ENCODE measurements at places on chromosomes 2 and 18.

GRCh38 chr2:105398336-105399206 lies at the start of gene FHL2:
Gene FHL2 (minus strand): TSS chr2:105399051. CDS start chr2:105386516, 12,535 bp downstream.
- peak; percentile 51 for DNase-seq

- DNase-seq, result no peak
Measured at GRCh38 chr18:48832938-48833700, 117.6 kb downstream of the SMAD7 start.

GRCh38 chr2:140990416-140990815 lies 1140.4 kb downstream of the LRP1B start:
- no peak for DNase-seq

- no peak for DNase-seq
Measured at GRCh38 chr2:239688122-239688681, 287.4 kb upstream of the HDAC4 start.

DNA sequence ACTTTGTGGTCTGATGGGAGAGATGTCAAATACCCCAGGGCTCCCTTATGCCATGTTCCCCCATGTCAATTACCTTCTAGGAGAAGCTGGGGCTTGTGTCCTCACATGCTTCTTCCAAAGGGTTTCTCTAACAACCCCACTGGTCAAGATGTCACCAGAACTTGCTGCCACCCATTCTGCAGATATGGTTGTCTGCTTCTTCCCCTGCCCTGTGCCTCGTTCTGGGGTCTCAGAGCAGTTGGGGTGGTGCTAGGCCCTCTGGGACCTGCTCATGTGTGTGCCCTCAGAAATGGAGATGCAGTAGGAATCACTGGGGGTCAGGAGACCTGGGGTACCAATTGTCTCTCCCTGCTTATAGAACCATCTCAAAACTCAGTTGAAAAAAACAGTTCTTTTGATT lies 268.6 kb downstream of the MYCN start:
- DNase-seq, result no peak

GRCh38 chr2:129794540-129794939 lies 184.9 kb upstream of the RAB6C start:
- no peak for DNase-seq

DNA sequence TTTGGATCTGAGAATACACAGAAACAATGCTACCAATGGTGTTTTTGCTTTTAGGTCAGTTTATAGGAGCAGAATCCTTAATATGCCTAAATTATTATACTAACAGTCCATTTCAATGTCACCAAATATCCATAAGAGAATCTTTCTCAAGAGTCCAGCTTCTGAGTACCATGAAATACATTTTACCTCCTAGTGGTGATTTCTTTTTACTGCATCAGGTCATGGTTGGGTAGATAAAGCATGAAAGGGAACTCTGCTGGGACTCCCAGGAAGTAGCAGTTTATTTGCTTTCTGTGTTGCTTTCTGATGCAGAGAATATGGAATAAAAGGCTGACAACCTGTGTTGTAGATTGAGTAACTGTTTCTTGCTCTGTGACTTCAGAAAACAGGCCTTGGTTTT lies 115.6 kb downstream of the PPP1R1C start:
- DNase-seq, result no peak

DNA sequence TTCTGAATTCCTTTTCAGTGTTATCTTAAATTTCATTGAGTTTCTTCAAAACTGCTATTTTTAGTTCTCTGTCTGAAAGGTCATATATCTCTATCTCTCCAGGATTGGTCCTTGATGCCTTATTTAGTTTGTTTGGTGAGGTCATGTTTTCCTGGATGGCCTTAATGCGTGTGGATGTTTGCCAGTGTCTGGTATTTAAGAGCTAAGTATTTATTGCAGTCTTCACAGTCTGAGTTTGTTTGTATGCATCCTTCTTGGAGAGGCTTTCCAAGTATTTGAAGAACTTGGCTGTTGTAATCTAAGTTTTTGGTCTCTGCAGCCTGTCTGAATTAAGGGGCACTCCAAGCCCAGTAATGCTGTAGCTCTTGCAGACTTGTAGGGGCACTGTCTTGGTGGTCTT lies 249.3 kb downstream of the ZNF385B start:
- DNase-seq, result no peak

GRCh38 chr2:100248971-100249370 lies 73.3 kb downstream of the LONRF2 start:
- DNase-seq, result no peak

DNA sequence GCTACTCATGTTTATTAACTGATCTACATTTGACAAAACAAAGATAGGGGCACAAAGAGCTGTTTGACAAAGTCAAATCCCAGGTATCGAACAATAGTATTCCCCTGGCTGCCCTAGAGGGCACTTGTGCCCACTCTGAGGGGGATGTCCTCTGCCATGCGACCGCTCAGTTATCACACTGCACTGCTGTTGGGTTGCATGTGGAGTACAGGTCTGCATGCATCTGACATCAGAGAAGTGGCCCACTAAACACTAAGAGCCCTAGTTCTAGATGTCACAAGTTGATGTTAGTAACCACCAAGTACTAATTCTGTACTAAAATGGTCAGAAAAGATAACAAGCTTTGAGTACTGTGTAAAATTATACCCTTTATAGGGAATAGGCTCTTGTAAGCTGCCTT lies 20.1 kb upstream of the FLACC1 start:
- DNase-seq, result no peak

GRCh38 chr18:65081786-65082185 lies 669.0 kb upstream of the CDH7 start:
- no peak for DNase-seq

DNA sequence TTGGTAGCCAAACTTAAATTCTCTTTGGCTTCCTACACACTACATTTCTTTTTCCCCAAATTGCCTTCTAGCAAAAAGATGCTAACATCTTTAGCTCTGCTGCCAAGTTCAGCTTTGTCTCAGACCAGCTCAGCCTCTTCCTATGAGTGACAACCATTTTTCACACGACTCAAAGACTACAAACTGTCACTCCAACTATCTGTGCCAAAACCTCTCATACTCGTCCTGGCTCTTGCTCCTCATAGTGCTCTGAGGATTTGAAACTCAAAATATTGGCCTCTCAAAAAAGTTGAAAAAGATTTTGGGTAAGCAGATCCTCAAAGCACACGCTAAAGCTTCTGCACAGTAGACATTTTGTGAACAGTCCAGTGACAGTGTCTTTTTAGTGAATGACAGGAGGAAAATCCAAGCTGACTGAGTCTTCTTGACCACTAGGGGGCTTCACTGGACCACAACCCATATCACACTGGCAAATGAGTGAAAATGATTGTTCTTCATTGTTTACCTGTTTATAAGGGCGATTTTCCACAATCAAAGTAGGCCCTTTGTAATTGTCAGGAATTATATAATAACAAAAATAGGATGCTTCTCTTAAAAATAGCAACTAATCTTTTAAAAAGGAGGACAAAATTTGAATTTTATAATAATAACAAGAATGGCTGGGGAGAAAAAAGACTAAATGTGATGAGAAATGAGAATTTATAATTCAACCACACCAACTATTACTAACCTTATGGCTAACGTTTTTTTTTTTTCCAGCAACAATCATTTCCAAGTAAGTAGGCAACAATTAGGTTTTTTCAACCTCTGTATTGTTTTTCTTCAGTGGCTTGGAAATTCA lies 85.5 kb upstream of the PGAP1 start:
- DNase-seq, result peak; percentile 27

DNA sequence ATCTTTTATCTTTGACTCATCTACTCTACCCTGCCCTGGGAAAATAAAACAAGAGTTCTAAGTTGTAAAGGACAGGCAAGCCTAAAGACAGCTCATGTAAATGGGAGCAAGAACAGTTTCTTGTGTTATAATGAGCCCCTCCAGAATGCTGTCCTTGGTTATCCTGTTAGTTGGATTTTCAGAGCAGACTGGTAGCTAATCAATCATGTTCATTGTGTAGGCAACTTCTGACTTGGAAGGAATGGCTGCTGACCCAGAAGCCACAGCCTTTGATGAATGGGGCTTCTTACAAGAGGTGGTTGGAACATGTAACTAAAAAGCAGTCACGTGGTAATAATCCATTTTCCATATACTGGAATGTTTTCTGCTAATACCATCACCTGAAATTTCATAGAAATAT lies 254.2 kb downstream of the AGPS start:
- no peak for DNase-seq

GRCh38 chr2:70854411-70854810 lies 18.8 kb upstream of the CD207 start:
- DNase-seq, result no peak

GRCh38 chr2:54638774-54639187 lies 84.7 kb upstream of the EML6 start:
- no peak for DNase-seq

DNA sequence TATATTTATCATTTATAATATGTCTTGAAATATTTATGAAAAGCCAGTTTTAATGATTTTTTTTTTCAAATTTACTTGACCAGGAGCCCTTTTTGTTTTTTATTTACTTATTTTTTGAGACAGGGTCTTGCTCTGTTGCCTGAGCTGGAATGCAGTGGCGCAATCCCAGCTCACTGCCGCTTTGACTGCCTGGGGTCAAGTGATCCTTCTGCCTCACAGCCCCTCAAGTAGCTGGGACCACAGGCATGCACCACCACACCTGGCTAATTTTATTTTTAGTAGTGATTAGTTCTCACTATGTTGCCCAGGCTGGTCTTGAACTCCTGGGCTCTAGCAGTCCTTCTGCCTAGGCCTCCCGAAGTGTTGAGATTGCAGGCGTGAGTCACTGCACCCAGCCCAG lies 5.7 kb downstream of the EPB41L5 start:
- no peak for DNase-seq

DNA sequence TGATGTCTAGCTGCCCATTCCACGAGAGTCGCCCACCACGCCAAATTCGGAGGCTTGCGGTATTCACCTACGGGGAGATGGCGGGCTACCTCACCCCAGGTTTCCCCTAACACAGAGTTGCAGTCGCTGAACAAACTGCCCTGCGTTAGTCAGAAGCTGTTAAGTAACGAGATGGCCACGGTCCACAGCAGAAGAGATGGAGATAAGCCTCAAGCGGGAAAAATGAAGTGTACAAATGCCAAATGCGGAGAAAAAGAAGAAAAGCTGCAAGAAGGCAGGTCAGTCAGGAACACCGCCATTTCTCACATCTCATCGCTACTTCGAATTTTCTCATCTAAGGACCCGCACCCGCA lies 425 bp downstream of the ASB3 start:
- DNase-seq, result peak; percentile 32

- no peak for DNase-seq
Measured at GRCh38 chr2:101119431-101119830, 31.8 kb downstream of the TBC1D8 start.

- no peak for DNase-seq
Measured at GRCh38 chr18:40197711-40198110, 1757.3 kb upstream of the PIK3C3 start.

DNA sequence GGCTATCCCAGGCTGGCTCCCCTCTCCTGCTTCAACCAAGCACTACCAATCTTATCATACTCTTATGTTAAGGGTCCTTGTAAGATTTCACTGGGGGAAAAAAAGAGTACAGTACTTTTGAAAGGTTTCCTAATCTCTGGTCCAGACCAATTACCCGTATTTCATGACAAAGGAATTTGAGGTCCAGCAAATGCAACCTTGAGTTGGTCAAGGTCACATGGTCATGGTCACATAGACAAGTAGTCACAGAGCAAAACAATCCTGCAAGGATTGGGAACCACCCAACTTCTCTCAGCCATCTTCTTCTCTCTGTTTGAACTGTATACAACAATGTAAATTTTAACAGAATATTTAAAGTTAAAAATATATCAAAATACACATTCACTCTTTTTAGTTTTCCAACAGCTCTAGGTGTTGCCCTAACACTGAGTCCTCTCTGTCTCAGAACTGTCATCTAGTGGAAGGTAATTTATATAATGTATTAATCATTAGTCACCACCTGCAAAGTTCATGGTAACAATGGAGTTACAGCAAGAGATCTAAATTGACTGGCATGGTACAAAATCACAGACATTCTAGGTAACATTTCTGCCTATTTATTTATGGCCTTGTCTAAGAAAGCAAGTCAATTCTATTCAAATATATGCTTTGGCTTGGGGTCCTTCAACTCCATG lies 21.5 kb downstream of the DTNB start:
- no peak for DNase-seq

DNA sequence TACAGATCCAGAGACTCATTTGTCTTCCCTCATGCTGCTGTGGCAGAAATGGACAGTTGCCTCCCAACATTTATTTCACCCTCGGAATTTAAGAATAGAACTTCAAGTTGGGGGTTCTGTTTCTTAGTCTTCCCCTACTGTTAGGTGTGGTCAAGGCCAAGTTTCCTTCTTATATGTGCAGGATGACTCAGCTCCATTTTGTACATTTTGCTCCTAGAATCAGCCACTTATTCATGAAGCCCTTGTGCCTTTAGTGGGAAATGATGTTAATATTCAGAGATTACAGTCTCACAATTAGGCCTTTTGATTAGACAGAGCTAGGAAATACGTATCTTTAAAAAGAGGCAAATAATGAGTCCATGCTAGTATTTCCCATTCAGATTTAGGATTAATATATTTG lies 46.2 kb upstream of the ELOA2 start:
- DNase-seq, result no peak

DNA sequence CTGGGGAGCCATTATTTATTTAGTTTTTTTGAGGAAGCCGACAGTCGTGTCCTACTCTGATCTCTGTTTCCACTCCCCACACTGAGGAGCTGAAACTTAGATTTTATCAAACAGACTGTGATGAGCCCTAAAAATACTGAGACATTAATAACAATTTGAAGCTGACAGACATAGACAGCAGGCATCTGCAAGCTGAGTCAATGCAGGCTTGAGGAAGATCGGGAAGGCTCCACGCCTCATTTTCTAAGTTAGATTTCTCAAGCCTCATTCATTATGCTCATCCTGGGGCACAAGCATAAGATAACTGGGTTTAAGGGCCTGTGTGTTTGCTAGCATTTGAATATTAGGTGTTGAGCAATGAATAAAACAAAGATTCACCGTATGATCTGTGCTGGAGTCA lies 26.3 kb downstream of the EFR3B start:
- no peak for DNase-seq

DNA sequence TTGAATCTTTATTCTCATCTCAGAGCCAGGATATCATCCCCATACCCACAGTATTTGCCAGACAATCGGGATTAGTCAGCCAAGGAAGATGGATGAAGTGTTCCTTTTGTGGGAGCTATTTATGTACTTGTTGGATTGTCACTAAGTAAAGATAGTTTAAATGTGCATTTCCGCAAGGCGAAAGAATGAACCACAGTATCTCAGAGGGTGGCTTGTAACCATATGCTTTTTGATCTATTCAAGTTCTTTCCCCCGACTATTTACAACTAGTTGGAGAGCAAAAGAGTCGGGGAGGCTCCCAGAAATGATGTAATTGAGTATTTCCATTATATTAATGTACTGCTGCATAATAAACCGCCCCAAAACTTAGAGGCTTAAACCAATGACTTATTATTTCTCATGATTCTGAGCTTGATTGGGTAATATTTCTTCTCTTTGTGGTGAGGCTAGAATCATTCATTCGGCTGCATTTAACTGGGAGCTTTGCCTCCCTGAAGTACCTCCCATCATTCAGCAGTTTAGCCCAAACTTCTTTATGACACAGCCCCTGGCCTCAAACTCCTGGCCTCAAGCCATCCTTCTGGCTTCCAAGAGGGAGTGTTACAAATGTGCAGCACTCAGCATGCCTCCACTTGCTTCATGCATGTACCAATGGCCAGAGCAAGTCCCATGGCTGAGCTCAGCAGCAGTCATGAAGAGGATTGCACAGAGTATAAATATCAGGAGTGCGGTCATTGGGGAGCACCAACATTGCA lies 423.7 kb downstream of the METTL4 start:
- no peak for DNase-seq

GRCh38 chr18:30489890-30490643 lies 552.5 kb downstream of the DSC3 start:
- DNase-seq, result no peak

Measured in central memory CD4-positive, alpha-beta T cell (primary cell).